Stimulated activated CD8-positive, alpha-beta memory T cell treated with anti-CD3 and anti-CD28 coated beads, Interleukin-7, amount 100 ng/mL, for 1 hour (primary cell): ENCODE measurements at places on chromosomes 7 and 10.

- DNase-seq = no peak
Measured at GRCh38 chr7:139264220-139264619, 33.2 kb downstream of the UBN2 start.

- no peak for DNase-seq
Measured at GRCh38 chr7:143886826-143887477, 15.0 kb downstream of the TCAF1 start.

DNA sequence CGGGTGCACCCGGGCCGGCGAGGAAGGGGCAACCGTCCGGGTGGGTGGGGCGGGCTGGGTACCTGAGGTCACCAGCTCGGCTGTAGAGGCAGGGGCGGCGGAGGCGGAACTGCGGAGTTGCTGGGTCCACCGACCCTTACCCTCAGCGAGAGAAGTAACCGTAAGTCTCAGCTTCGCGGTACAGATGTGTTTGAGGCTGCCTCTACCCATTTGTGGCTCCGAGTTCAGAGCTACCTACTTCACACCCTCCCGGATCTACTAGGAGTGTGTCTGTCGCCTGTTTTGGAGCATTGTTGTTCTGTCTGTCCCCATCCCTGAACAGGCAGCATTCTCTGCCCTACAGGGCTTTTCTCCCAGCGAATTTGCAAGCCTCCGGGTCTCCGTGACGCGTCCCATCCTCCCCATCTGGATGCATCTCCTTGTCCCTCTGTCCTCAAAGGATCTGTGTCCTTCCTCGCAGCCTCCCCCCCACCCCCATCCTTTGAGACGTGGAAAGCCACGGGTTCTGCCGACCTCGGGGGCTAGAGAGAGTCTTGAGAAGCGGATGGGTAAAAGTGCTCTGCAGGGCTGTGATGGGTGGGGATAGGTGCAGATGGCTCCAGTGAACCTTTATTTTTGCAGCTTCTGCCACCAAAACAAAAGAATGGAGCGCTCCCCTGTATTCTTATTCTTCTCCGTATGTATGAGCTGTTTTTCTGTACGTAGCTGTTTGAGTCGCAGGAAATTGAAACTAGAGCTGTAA is 757 bp downstream of the ANKIB1 start:
- no peak for DNase-seq

DNA sequence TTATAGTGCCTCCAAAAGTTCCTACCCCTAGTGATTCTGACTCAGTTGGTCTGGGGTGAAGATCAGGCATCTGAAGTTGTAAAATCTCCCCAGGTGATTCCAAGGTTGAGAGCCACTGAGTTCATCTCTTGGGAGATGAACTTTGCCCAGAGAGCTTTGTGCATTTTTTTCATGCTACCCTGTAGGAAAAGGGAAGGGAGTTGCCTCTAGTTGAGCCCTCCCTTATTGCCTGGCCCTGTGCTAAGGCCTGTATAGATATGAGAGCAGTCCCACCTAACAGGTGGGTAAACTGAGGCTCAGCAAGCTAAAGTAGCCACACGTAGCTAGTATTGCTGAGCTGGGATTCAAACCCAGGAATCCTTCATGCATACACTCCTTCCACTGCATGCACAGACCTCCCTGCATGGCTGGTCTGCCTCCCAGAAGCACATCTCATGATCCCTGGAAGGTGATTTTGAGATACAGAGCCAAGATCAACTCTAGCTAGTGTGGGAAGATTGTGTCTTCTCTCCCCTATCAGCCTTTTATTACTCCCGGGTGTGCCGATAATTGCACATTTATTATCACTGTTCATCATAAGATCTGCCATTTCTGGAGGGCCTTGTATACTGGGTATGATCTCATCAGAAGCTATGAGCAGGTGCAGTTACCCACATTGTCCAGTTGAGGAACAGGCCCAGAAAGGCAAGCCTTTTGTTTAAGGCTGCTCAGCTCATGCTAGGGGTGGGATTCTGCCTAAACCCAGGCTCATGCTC is 47.0 kb downstream of the TBATA start:
- no peak for DNase-seq

DNA sequence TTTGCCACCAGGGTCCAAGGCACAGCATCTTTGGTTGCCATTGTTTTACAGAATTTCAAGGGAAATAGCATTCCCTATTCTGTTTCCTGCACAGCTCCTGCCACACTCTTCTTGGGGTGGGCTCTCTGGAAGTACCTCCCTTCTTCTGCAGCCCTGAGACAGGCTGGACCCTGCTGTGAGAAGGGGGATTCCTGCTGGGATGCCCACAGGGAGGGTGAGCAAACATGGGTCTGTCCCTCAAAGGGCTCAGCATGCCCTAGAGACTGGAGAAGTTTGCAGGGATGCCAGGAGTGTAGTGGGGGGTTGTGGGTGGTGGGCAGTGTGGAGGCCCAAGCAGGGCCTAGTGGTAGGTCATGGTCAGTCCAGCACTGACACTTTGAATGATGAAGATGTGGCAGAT is 222.2 kb upstream of the GPR26 start:
- DNase-seq = no peak

GRCh38 chr7:128005117-128005516 is 26.1 kb downstream of the LRRC4 start:
- DNase-seq = no peak

DNA sequence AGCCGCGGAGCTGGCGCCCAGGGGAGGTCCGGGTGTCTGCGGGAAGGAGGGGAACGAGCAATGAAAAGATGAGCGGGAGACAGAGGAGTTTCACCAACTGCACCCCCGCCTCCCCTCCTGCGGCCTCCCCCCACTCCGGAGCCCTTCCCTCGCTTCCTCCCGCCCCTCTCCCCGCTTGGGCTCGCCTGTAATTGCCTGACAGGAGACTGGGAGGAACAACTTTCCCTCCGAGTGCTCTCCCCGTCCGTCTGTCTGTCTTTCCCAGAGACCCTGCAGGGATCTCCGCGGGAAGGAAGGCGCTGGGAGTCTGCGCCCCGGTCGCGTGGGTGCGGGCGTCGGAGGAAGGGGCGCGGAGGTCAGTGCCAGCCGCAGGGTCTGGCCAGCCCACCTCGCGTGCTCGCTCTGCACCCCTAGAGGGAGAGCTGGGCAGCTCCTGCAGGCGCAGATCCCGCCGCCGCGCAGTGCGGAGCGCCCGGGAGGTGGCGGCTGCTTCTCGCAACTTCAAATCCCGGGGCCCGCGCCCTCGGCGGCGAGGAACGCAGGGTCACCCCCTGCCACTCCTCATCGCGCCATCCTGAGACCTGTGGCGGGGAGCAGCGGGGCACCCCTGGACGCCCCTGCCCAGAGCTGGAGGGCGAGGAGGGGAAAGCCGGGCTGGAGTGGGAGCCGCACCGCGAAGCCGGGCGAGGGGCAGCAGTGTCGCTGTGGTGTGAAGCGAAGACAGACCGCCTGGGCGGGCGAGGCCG is 511 bp upstream of the NRP1 start:
- no peak for DNase-seq

- DNase-seq = no peak
Measured at GRCh38 chr7:35571611-35572240, 123.2 kb downstream of the HERPUD2 start.

DNA sequence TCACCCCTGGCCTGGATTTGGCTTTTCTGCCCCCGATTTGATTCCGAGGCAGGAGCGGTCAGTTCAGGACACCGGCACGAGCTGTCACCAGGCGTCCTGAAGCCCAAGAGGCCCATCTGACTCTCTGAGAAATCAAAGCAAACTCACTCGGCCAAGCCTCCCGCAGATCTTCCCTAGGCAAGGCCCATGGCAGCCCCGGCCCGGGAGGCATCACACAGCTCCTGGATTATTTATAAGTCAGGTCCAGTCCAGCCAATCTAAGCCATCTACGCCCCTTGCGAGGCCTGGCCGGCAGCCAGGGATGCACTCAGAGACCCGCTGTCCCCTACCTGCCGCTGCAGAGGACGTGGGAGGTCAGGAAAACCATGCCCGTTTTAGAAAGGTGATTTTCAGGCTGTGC is 87.3 kb upstream of the DIP2C start:
- DNase-seq = no peak

DNA sequence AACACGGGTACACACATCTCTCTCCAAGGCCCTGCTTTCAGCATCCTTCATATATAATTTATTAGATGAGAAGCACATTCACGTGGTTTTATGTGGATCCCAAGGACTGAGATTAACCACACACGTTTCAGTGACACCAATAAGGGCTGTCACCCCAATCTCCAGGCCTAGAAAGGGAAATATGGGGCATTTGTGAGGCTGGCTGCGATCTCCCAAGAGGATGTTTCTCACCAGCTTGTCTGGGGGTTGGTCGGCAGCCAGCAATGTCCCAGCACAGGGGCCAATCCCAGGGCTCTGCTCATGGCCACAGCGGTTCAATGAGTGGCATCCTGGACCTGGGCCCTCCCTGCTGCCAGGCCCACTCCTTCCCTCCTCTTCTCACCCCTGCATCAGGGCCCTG is 115.5 kb downstream of the ITIH5 start:
- no peak for DNase-seq

DNA sequence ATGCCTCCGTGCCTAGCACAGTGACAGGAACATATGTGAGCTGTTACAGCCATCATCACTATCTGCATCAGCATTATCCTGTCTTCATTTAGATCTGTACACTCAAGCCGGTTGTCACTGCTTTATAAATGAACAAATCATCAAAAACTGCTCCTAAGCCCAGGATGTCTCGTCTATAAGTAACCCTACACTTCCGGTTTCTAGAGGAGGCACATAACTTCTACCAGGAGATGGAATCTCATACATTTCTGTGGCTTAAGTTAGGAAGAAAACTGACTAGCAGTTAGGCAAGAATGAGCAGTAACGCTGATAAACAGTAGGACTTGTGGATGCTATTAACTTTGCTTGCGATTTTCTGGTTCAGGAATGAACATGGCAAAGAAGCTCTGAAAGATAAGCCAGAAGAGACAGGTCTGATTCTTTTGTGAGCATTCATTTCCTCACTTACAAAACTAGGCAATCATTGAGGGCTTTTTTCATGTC is 1199.2 kb downstream of the SORCS3 start:
- no peak for DNase-seq

DNA sequence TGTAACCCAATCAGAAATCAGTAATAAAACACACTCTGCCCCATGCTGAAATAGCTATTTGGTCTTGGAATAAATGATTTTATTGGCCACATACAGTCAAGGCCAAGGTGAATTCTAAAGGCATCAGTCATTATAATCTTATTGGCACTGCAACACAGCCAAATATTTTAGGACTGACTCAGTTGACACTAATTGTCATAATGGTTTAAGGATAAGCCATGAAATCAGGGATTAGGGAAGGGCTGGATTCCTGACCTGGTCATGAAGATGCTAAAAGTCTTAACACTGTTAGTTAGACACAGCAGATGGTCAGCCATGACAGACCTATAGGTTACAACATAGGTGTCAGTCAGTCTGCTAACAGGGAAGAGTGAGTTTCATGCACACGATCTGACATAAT is 330.3 kb upstream of the NPSR1 start:
- no peak for DNase-seq
